Stimulated activated CD8-positive, alpha-beta memory T cell treated with anti-CD3 and anti-CD28 coated beads, Interleukin-4, amount 100 ng/mL, for 1 hour (primary cell): ENCODE measurements at places on chromosomes 5 and 9.

- no peak for DNase-seq
Observed at GRCh38 chr9:112858625-112859147, 32.0 kb downstream of the SLC46A2 start.

DNA sequence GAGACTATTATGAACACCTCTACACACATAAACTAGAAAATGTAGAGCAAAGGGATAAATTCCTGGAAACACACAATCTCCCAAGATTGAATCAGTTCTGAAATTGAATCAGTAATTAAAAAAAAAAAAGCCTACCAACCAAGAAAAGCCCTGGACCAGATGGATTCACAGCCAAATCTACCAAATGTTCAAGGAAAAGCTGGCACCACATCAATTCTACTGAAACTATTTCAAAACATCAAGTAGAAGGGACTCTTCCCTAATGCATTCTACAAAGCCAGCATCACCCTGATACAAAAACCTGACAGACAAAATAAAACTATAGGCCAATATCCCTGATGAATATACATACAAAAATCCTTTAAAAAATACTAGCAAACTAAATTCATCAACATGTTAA, 25.4 kb upstream of the GRXCR2 start:
- no peak for DNase-seq

GRCh38 chr5:982377-983237, 26.0 kb upstream of the NKD2 start:
- DNase-seq, result no peak

- no peak for DNase-seq
Observed at GRCh38 chr5:12292610-12293204, 388.5 kb upstream of the CTNND2 start.

- no peak for DNase-seq
Observed at GRCh38 chr9:133269537-133270362, 5.3 kb downstream of the ABO start.

DNA sequence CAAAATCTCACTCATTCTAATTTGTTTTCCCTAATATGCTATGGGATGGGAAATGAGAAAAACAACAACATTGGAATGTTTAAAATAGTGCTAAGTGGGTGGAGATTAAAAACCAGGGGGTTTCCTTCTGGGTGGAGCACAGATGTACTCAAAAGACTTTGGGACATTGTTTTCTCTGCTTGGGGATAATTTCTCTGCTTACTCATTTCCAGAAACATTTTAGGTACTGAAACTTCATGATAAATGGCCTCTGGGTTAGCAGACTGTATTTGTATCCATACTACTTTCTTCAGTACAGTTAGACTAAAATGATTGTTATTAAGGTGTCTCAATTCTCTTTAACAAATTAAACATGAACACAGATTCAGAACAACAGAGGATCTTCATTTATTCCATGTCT, 17.4 kb downstream of the ELOVL7 start:
- DNase-seq, result no peak

- DNase-seq, result no peak
Observed at GRCh38 chr9:34651321-34651720, 664 bp upstream of the IL11RA start.

GRCh38 chr5:8521991-8522390, 653.0 kb downstream of the MTRR start:
- no peak for DNase-seq
